ENCODE measurements at places on chromosomes 5 and 9.

DNA sequence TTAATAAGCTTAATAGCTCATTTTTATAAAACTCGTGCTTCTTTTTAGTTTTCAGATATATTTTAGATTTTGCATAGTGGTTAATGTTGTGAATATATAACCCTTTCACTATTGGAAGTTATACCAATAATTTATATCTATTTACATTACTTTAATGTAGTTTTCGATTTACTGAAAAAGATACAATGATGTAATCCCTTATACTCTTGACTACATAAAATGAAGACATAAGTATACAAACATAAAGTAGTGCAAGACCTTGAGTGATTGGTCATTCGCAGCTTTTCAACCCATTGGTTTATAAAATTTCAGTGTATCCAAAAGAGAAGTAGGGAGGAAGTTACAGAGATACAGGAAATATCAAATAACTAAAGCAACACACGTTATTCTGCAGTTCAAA is 84.3 kb upstream of the GRHPR start:
- peak; percentile 11 for DNase-seq

GRCh38 chr5:124867137-124867704 is 120.8 kb upstream of the ZNF608 start:
- no peak for DNase-seq

- no peak for DNase-seq
These were observed 4.1 kb downstream of the DENND1A start for GRCh38 chr9:123925819-123926218.

- DNase-seq = no peak
These were observed 37.8 kb downstream of the ASTN2 start for GRCh38 chr9:117377046-117377445.

- DNase-seq = no peak
These were observed 110.6 kb downstream of the PLPPR1 start for GRCh38 chr9:101139082-101139481.

Measured in DMS53 (cell line).